ENCODE measurements at places on chromosomes 6 and 20.

DNA sequence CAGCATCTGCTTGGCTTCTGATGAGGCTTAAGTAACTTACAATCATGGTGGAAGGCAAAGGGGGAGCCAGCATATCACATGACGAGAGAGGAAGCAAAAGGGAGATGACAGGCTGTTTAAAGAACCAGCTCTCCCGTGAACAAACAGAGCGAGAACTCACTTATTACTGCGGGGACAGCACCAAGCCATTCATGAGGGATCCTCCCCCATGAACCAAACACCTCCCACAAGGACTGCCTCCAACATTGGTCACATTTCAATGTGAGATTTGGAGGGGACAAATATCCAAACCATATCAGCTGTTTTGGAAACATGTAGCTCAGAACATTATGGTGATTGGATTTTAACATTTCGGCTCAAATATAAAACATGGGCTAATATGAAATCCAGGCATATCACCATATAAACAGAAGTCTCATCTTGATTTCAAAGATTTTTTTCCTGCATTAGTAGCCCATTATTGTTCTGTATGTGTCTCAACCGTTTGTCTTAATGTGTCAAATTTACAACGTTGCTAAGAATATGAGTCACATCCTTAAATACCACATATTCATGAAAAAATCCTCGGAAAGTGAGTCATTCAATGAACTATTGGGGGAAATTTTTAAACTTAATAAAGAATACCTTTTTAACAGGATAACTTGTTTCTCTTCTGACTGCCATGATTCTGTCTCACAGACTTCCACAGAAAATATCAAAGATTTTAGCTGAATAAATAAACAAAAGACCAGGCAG, 894.3 kb downstream of the TFAP2A start:
- no peak for DNase-seq

- DNase-seq = no peak
Observed at GRCh38 chr6:149078211-149078782, 239.2 kb upstream of the TAB2 start.

- DNase-seq = no peak
Observed at GRCh38 chr6:109491207-109491938, 8.4 kb upstream of the ZBTB24 start.

DNA sequence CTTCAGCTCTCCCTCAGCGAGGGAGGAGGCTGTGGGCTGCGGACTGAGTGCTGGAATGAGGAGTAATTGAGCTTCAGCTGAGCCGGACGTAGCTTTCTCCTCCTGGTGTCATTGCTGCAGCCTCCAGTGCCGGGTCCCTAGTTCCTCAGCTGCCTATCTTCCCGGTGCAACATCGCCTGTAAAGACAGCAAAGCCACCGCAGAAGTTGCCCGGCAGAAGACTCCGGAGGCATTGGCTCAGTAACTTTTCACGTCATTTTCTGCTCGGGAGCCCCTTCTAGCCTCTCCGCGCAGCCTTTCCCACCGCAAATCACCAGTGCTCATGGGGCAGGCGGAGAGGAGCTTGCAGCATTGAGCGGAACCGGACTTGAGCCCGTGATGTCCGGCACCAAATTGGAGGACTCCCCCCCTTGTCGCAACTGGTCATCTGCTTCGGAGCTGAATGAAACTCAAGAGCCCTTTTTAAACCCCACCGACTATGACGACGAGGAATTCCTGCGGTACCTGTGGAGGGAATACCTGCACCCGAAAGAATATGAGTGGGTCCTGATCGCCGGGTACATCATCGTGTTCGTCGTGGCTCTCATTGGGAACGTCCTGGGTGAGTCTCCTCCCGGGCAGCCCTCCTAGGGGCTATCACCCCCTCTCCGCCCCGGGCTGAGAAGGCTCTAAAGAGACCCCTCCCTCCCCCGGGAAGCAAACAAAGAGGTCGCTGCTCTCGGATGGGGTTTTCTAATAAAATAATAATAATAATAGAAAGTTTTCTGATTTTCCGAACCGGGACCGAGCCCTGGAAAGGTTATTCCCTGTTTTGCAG, at the start of gene HCRTR2:
HCRTR2 (plus strand) TSS at position 305 of the 816 bp plus-strand sequence; CDS start at position 378, 73 bp downstream.
- peak; percentile 11 for DNase-seq

DNA sequence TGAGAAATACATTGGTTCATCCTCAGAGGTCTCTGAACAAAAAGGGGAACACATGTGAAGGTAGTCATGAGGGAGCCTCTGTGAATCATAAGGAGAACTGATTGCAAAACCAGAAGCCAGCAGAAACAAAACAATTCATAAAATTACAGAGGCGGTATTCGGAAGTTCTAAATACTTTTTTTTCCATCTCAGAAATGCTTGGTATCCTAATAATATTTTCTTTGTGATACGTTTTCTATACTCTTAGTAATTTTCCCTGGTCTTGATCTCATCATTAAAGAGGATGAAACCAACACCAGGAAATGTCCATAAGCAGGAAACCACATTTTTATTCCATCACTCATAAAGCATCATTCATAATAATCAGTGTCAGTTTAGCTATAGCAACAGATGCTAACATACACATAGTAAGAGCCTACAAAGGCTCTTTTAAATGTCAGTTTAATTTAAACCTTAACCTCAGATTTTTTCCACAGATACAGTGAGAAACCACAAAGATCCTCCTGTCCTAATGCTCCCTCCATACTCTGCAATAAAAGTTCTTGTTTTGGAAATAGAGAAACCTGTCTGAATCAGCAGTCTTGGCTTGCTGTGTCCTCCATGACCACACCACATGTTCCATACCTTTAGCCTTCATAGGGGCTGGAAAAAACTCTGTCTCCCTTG, 29.2 kb downstream of the SGK1 start:
- DNase-seq = no peak

DNA sequence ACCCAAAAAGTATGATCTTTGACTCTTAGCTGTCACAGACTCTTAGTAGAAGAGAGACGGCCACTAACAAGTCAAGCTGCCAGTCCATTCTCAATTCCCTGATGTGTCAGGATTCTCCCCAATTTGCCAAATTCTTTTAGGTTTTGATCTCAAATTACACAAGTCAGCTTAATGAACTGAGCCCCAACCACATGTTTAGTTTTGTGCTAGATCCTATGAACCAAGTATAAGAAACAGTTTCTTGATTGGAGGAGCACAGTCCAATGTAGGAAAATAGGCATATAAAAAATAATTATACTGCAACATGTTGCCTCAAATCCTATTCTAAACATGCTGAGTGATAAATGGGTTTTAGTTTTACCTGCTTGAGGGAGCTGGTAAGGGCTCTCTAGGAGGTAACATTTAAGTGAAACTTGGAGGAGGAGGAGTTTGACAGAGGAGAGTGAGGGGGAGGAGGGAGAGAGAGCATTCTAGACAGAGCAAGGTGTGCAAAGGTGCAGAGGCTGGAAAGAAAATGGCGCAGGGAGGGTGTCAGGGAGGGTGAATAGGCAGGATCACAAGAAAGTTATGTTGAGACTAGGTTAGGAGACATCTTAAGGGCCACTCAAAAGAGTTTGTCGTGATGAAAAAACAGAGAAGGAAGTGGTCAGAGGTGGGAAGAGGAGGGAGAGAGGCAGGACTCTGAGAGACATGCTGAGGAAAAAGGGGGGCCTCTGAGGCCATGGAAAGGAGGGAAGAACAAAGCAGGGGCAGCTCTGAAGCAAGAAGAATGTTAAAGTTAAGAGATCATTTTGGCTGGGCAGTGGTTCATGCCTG, 22.8 kb upstream of the FAM83C start:
- DNase-seq = no peak

- no peak for DNase-seq
Observed at GRCh38 chr6:132458887-132459604, 53.9 kb downstream of the STX7 start.

- DNase-seq = no peak
Observed at GRCh38 chr6:141464490-141464889, 668.2 kb upstream of the GJE1 start.

GRCh38 chr6:11542863-11543262, 5.3 kb downstream of the TMEM170B start:
- DNase-seq = no peak

DNA sequence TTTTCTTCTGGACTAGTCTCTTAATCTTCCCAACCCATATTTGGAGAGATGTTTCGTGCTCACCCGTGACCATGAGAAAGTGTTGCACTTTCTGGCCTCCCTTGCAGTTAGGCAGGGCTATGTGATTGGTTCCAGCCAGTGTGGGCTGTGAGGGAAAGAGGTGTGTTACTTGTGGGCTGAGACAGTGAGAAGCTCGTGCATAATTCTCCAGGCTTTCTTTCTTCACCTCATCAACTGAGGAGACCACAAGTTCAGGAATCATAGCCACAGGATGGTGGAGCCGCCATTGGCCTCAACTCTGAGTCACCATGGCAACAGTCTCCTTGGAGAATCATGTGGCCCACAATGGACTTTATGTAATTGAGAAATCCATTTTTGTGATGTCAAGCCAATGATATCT, 57.5 kb upstream of the FUCA2 start:
- DNase-seq = no peak

GRCh38 chr20:51306521-51307358, 235.8 kb downstream of the NFATC2 start:
- peak; percentile 88 for DNase-seq

GRCh38 chr20:50891138-50891537, 40.1 kb downstream of the ADNP start:
- DNase-seq = no peak

GRCh38 chr6:14922706-14923460, 323.0 kb upstream of the JARID2 start:
- no peak for DNase-seq

- no peak for DNase-seq
Observed at GRCh38 chr20:11217326-11218172, 543.8 kb upstream of the JAG1 start.

DNA sequence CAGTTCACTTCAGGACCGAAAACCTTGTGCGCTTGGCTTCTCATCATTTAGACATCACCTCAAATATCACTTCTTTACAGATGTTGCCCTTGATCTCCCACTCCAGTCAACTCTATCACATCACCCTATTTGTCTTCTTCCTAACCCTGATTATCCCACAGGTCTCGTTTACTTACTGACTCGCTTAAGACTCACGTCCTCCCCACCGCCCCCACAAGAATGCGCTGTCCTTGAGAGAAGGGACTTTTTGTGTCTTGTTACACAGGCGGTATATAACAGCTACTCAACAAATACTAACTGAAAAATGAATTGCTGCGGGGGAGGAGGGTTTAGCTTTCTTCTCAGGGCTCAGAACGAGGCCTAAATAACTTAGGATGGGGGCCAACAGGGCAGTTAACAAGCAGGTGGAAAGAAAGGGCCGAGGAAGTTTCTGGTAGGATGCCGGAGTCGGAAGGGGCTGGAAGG, 527 bp downstream of the TOMM34 start:
- no peak for DNase-seq

- DNase-seq = no peak
Observed at GRCh38 chr6:56104591-56104990, 142.8 kb downstream of the COL21A1 start.

Measured in HEK293T (cell line).